ENCODE measurements at places on chromosomes 4 and X.

DNA sequence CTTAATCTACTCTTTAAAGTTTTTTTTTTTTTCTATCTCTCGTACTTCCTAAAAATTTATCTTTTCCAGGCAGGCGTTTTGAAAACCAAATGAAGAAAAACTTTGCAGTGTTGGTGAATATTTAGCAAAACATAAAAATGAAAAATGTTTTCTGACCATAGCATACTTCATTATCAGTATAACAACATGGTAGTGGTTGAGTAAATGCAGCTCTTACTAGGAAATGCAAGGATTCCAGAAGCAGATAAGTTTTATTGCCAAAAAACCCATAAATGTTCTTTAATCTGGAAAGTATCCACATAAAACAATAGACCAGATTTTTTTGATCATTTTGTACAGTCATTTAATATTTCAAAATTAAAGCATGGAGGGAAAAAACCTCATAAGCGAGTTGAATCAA is 136.9 kb upstream of the GUCY1A1 start:
- no peak for DNase-seq

DNA sequence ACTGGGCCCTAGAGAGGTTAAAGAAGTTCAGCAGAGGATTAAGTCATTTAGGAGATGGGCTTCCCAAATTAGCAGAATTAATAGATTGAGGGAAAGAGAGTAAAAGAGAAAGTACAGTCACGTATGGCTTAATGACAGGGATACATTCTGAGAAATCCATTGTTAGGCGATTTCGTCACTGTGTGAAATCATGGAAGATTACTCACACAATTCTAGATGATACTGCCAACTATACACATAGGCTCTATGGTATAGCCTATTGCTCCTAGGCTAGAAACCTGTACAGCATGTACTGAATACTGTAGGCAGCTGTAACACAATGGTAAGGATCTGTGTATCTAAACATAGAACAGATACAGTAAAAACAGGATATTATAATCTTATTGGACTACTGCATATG is 180.6 kb downstream of the RNF150 start:
- no peak for DNase-seq

GRCh38 chr4:126071346-126072333 is 756.9 kb downstream of the FAT4 start:
- no peak for DNase-seq

DNA sequence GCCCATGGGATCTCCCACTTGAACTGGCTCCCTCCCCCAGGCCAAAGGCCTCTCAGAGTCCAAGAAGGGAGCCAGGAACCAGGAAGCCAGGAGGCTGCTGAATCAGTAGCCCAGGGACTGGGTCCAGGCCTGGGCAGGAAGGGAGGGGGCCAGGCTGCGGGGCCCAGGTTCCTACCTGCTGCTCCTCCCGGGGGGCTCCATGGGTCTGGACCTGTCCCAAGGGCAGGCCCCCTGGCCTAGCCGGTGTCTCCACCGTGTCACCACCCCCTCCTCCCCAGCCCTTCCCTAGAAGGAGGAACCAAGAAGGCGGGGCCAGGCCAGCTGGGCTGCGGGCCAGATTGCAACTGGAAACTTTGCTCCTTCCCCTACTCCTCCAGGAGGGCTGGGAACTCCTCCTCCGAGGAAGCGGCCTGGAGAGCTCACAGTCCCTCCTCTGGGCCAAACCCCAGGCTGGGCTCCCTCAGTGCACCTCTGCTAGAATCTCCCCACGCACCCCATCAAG is at the start of gene IQSEC2:
IQSEC2 (minus strand) TSS at position 264 of the 502 bp plus-strand sequence.
- DNase-seq = no peak

- DNase-seq = no peak
Measured at GRCh38 chr4:105280338-105281123, 133.9 kb downstream of the TET2 start.

DNA sequence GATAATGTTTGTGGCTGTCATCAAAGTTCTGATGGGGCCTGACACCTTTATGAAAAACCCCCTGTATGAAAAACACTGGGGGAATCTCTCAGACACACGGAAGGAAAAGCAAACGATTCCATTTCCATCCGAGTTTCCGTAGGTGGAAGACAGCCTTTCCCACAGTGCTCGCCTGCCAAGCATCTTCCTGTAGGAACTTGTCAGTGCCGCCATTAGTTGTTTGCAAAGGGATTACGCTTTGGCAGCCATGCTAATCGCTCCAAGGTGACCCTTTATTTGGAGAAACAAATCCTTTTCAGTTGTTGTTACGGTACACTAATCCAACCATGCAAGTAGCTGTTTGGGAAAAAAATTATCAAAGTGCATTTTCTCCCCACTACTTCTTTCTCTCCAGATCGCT is 44.4 kb upstream of the STOX2 start:
- no peak for DNase-seq

- no peak for DNase-seq
Measured at GRCh38 chr4:81256059-81256970, 41.3 kb upstream of the PRKG2 start.

DNA sequence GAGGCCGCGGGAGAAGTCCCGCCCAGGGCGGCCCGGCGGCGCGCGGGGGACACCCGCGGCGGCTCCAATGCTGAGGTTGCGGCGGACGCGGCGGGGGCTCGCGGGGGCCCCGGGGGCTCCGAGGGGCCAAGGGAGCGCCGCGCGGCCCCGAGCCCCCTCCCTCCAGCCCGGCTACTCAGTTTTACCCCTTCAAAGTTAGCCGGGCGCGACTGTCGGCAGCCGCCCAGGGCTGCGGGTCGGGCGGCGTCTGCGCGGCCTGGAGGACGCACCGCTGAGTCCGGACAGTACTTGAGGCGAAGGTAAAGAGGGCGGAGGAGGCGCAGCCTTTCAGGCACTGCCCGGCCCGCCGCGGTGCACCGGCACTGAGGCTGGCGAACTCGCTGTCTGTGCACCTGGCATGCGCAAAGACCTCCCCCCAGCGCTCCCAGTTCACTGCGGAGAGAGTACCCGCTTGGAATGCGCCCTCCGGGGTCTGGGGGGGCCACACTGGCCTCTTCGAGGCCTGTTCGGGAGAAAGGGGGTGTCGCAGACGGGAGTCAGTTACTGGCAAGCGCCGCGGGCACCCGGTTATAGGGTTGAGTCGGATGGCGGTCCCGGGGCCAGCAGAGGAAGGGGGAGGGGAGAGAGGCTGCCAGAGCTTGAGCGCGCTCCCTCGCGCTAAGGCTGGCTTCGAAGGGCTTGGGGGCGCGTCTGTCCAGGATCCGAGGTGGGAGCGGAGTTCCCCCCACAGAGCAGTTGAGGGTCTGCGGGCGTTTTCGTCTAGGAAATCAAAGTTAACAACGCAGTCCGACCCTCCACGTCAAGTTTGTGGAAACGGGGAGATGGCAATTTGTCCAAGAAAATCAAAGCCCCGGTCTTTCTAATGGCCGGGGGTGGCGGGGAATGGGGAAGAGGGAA is 1.1 kb downstream of the PCDH19 start:
- DNase-seq = no peak

DNA sequence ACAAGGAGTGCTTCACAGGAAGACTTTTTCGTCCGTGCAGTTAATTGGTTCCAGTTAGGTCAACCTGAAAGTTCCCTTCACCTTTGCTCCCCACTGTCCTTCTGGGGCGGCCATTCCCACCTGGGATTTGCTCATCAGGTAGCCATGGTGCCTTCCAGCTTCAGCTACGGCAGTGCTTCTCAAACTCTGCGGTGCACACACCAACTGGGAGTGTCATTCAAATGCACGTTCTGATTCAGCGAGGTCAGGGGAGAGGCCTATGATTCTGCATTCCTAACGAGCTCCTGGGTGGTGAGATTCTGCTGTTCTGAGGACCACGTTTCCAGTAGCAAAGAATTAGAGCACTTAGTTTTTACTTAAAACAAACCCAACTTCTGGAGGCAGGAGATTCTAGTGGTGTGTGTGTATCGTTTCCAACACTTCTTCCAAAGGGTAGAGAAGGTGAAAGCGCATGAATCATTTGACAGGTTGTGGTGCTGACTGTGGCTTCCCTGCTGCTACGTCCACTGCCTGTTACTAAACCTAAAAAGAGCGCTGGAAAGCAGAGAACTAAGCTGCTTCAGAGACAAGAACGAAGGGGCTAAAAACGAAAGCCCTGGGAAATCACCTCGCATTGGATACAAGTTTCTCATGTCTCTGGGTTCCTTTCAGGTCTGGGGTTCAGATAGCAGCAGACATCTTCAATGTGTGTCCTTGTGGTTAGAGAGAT is 4.7 kb upstream of the HELT start:
- no peak for DNase-seq

GRCh38 chr4:7819446-7819845 is 120.2 kb downstream of the AFAP1 start:
- DNase-seq = no peak

DNA sequence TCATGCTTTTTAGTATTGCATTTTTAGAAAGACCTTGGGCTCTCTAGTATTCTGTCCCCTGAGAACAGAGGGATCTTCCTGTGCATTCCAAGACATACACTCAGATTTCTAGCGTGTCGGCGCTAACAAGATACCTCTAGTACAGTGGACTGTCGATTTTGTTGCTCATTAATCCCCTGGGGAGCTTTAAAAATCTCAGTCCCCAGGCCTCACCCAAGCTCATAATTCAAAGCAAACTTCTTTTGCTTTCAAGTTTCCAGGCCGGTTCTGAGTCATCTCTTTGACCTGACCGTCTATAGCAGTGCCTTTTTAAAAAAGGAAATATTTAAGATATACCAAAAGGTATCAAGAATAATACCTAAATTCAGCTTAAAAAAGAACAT is 137.0 kb downstream of the AMMECR1 start:
- DNase-seq = no peak

DNA sequence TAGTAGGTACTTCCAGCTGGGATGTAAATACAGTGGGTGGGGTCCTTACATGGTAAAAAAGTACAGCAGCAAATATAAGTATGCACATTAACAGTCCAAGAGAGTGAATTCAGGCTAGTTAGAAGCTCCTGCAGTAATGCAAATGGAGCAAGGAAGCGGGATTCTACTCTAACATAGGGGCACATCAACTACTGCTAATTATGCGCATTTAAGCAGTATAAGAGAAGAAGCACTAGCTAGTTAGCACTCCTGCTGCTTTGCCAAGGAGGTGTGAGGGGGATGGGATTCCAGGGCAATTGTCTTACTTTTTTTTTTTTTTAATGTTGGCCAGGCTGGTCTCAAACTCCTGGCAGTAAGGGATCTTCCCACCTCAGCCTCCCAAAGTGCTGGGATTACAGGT is 284.1 kb downstream of the CHIC1 start:
- DNase-seq = no peak

DNA sequence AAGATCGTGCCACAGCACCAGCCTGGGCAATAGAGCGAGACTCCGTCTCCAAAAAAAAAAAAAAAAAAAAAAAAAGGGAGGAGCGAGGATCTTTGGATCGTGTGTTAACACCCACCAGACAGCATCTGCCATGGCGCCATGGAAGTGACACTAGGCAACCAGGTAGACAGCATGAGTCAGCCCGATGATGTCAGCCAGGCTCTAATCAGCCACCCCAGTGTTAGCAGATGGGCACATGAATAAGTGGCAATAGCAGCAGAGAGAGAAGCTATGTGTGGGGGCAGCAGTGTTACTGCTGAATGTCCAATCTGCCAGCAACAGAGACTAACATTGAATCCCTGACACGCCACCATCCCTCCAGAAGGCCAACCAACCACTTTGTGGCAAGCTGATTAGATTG is 6.6 kb downstream of the SYN1 start:
- no peak for DNase-seq

DNA sequence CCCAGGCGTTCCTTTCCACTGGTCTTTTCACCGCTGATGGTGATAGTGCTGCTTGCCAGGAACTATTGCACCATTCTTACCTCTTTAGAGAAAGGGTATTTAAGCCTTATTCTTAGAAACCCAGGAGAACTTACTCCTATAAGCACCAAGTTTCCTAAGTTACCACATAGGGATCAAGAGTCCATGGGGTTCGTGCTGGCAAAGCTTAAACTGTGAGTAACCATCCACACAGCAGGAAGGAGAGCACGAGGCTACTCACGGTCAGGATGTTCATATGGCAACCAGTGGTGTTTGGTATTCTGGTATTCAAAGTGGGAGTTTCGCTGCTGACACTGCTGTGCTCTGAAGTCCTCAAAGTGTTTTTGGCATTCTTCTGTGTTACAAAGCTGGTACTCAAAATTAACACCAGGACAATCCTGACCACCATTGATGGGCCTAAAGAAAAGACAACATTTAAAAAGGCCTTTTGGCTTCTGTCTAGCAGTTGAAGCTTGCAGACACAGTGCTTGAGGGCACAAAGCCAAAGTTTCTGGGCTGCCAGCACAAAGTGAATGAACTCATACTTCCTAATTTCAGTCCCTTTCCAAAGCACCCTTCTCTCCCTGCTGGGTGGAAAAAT is 256.9 kb downstream of the ADAMTS3 start:
- no peak for DNase-seq

GRCh38 chr4:54954656-54955388 is 170.6 kb downstream of the KDR start:
- no peak for DNase-seq

- no peak for DNase-seq
Measured at GRCh38 chr4:156775813-156776212, 195.8 kb downstream of the PDGFC start.

DNA sequence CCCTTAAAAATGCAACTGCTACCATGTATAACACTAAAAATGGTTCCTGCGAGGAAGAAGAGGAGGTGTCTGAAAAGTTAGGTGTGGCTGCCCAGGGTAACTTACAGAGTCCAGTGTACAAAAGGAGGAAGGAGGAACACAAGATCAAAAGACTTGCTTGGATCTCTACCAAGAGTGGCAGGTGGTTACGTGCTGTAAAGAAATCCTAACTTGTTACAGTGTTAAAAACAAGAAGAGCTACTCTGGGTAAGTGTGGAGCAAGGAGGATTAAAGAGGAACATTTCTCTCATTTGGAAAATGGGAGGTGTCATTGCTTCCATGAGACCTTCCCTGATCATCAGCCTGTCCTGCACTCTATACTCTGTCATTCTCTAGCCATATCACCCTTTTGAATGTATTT is 242.0 kb downstream of the PTTG2 start:
- DNase-seq = no peak

DNA sequence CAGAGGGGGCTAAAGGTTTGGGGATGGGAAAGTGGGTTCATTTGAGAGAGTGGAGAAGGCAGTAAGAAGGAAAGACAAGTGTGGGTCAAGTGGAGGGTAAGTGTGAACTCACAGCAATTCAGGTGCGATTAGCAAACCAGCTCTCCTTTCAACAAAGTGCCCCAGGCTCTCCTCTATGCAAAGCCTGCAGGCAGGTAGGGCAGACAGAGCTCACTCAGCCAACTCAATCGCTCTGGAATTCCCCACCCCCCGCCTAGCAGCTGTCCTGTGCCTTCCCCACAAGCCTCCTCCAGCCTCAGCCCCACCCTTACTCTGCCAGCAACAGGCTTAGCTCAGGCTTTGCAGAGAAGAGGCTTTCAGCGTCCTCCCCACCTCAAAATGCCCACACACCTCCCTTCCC is 14.8 kb upstream of the MAMLD1 start:
- no peak for DNase-seq

- no peak for DNase-seq
Measured at GRCh38 chr4:146647615-146648460, 9.1 kb downstream of the POU4F2 start.

GRCh38 chr4:70640192-70640591 is 11.6 kb downstream of the ENAM start:
- DNase-seq = no peak

- DNase-seq = no peak
Measured at GRCh38 chrX:10482261-10482660, 138.1 kb downstream of the MID1 start.

GRCh38 chrX:68686097-68686977 is 38.9 kb downstream of the STARD8 start:
- DNase-seq = no peak

GRCh38 chr4:130056286-130056685 is 960.3 kb downstream of the C4orf33 start:
- no peak for DNase-seq
